Effector memory CD4-positive, alpha-beta T cell (primary cell): ENCODE measurements at places on chromosomes 4 and X.

GRCh38 chr4:168914095-168914494 lies 96.0 kb downstream of the CBR4 start:
- no peak for DNase-seq

GRCh38 chr4:76523593-76523992 lies 88.6 kb downstream of the SHROOM3 start:
- DNase-seq = no peak

DNA sequence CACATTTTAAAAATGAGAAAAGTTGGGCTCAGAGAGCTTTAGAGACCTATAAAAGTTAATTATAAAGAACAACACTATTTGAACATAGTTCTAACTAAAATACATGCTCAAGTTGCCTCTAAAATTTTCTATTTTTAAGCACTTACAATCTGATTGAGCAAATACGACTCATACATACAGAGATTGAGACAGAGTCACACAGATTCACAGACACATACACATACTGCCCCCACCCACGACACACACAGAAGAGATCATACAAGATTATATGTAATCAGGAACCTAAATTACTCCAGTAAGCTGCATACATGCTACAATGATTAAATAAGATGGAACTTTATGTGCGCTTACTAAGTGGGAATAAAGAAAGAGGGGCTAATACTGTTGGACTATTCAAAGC lies 2.7 kb upstream of the ASB5 start:
- DNase-seq = no peak

DNA sequence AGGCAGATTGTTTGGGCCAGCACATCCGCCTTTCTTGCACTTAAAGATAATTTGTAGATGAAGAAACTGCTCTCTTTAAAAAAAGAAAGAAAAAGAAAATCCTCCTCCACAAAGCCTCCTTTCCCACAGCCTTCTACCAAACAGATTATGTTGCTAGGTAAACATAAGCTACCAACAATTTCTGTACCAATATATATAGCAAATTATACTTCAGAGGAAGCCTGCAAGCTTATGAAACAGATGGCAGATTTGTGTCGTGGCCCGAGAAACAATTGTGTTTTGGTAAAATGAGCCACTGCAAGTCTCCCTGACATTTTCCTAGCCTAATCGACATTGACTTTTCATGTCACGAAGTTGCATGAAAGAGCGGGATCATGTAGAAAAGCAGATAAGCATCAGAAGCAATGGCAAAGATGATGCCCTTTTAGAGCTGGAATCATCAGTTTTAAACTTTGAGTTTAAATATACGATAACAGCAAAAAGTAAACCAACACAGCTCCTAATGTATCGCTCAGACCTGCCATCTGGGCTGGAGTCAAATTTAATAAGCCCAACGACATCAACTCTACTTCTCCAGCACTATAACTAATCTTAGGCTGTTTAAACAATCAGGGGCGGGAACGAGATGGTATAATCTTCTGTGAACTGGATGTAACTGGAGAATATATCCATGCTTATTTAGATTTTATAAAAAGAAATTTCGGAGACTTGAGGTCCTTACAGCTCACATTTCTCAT lies 94.9 kb upstream of the PLAC1 start:
- DNase-seq = no peak

GRCh38 chr4:53576676-53577372 lies 14.5 kb downstream of the LNX1 start:
- DNase-seq = no peak

- DNase-seq = no peak
Observed at GRCh38 chr4:114085611-114086345, 106.3 kb upstream of the ARSJ start.

GRCh38 chr4:135120195-135120594 lies 918.6 kb upstream of the PABPC4L start:
- no peak for DNase-seq

DNA sequence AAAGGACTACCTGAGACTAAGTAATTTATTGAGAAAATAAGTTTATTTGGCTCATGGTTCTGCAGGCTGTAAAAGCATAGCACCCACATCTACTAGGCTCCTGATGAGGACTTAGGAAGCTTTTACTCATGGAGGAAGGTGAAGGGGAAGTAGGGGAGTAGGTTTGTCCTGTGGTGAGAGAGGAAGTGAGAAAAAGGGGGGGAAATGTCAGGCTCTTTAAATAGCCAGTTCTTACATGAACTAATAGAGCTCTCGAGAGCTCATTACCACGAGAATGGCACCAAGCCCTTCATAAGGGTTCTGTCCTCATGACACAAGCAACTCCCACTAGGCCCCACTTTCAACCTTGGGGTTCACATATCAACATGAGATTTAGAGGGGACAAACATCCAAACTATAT lies 125.5 kb upstream of the NRK start:
- no peak for DNase-seq

GRCh38 chrX:150543230-150544155 lies 24.9 kb upstream of the MTM1 start:
- DNase-seq = no peak

DNA sequence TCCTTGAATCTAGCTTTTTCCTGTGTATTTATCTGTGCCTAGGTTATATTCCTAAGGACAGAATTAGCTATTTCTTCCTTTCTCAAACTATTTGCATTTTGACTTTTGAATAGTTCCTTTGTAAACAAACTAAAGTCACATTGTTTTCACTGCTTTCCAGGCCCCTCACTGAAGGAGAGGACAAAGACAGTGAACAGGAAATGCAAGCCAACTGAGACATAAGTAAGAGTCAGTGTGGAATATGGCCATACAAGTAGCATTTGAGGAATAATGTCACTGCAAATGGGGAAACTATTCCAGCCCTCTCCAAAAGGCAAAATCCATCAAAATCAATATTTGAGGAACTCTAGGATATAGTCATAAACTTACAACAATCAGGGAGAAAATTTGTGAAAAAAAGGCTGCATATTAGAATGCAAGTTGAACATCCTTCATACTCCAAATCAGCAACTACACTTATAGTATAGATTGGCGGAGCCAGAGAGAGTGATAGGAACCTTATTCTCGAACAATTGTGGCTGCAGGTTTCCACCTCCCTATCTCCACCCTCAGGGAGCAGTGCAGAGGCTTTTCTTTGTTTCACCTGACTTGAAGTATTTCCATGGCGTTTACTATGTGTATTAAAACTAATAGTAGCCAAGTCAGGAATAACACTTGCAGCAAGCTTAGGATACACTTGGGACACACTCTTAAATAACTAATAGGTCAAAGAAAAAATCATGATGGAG lies 1110.4 kb upstream of the ADGRL3 start:
- no peak for DNase-seq

- no peak for DNase-seq
Observed at GRCh38 chrX:106862972-106863688, 40.0 kb downstream of the RIPPLY1 start.

GRCh38 chr4:10949039-10949733 lies 264.6 kb upstream of the CLNK start:
- DNase-seq = no peak

- DNase-seq = no peak
Observed at GRCh38 chr4:89539797-89540711, 232.5 kb upstream of the GPRIN3 start.

GRCh38 chr4:29972121-29972520 lies 748.0 kb upstream of the PCDH7 start:
- DNase-seq = no peak

DNA sequence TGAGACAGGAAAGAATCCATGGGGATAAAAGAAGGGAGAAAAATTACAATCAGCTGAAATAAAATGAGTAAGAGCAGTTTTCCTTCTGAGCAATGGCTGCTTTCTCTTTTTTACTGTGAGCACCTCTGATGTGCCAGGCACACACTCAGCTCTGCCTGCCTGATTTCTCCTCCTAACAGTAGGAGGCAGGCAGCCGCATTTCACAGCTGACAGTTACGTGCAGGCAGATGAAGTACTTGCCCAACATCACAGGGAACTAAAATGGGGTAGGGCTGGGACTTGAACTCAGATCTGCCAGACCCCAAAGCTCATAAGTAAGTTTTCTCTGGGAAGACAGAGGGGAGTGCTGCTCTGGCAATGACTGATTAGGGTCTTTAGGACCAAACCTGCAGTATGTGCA lies 54.6 kb downstream of the C4orf50 start:
- no peak for DNase-seq

- no peak for DNase-seq
Observed at GRCh38 chr4:86034616-86035015, 325.2 kb downstream of the MAPK10 start.
